ENCODE measurements at places on chromosomes 3 and 15.
A peak's percentile ranks its signal among the peaks of the same experiment; 100 is the strongest.

GRCh38 chr15:96428742-96429141 lies 98.2 kb downstream of the NR2F2 start:
- no peak for DNase-seq

DNA sequence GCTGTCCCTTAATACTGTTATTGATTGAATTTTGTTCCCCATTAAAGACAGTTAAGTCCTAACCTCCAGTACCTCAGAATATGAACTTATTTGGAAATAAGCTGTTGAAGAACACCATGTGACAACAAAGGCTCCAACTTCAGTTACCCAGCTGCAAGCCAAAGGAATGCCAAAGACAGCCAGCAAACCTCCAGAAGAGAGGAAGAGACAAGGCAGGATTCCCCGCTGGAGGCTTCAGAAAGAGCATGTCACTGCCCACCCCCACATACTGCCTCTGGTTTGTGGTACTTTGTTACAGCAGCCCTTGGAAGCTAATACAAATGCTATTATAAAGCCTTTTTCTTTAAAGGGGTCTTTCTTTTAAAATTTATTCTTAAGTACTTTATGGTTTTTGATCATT lies 18.4 kb upstream of the NEK10 start:
- no peak for DNase-seq

DNA sequence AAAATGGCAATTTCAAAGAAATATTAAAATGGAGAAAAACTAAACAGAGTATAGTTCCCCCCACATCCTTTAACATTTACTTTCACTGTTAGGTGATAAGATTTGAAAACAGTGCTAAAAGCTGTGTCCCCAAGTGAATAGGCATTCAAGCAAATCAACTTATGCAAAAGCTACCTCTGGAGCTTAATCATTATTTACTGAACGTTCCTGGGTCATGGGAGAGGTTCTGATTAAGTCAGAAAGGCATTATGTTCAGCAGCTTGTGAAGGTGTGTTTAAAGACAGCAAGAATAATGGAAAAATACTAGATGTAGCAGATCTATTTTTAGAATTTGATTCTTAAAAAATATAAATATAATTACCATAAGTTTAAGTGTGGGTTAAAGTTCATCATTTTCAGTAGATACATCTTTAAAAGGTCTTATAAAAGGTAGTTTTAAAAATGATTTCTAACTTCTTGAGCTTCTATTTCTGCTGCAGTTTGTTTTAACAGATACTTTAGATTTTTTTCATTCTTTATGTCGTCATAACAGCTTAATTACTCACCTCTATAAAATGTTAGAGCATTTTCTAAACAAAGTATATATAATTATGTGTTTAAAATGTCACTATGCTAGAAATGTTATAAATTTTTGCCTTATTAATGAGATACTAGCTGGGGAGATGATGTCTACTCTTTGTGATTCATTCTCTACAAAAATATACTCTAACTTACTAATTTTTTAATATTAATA lies 127.9 kb downstream of the MITF start:
- DNase-seq, result no peak

- DNase-seq, result no peak
Measured at GRCh38 chr3:70989174-70989573, 594.4 kb downstream of the FOXP1 start.

DNA sequence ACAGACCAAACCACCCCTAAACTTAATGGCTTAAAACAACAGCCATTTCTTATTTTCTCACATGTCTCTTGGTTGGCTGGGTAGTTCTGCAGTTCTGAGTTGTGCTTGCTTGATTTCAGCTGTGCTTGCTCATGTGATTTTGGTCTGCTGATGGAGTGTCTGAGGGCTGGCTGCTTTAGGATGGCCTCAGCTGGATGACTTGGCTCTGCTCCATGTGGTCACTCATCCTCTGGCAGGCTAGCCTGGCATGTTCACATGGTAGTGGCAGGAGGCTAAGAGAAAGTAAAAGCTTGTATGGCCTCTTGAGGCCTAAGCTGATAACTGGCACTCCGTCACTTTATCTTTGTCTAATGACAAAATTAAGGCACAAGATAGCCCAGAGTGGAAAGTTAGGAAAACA lies 4.1 kb downstream of the SV2B start:
- DNase-seq, result no peak

GRCh38 chr3:144085964-144086363 lies 114.3 kb downstream of the DIPK2A start:
- DNase-seq, result no peak

DNA sequence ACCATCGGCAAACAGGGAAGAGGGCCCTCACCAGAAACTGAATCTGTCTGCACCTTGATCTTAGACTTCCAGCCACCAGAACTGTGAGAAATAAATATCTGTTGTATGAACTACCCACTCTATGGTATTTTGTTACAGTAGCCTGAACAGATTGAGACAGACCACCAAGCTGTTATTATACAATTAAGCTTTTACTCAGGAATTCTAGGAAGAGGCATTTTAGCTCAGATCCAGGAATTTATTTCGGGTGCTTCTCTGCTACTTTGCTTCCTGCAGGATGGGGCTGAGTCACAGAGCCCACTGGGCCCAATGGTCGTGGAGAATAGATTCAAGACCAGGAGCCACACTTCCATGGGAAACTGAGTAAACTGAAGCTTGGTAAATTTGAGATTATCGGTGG lies 145.5 kb upstream of the PFN2 start:
- DNase-seq, result no peak

DNA sequence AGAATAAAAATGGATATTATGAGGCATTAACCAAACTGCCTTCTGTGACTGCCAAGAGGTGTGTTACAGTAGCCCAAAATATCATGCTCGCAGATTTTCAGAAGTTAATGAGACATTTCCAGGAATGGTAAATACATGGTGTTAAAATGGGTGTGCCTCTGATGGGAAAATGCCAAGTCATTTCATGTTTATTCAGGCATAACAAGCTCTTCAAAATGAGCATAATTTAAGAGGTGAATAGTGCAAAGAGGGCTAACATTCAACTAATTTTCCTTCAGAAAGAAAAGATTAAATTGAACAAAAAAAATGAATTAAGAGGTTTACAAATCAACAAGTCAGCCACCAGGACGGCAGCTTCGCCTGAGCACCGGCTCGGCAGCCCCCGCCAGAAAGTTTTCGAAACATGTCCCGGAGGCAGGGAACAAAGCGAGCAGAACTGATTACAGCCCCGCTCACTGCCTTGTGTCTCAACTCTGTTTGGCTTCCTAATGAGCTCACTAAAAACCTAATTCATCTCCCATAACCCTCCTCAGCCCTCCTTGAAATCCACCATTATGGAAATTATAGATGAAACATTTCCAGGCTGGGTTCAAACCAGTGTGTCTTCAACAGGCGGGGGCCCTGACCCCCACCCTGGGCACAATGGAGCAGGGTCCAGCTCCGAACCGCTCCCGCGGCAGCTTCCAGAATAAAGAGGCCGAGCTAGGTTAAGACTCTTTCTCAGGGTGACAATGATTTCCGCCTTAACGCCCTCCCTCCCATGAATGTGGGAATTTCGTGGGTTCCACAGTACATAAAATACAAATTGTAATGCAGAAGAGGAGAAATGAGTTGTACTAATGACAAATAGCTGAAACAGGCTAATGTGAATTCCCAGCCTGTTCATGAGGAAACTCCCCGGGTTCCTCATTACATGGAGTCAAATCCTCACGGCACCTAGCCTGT lies 43.9 kb downstream of the MEIS2 start:
- DNase-seq, result no peak

DNA sequence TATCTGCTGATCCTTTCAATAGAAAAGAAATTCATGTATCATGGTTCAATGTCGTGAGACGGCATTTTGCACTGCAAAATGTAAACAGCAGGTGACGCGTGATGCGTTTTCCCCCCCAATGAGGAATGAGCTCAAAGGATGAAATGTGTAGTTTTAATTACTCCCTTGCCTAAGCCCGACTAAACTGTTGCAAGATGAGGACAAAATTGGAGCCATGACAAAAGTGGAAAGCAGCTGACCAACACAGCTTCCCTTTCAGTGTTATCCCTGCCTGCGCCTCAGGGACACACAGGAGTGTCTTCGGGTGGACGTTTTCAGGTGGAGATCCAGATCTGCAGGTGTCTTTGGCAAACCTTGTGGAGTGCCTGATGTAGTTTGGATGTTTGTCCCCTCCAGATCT lies 92.0 kb downstream of the GABRG3 start:
- DNase-seq, result no peak

- DNase-seq, result no peak
Measured at GRCh38 chr15:71712182-71712581, 98.2 kb upstream of the NR2E3 start.

DNA sequence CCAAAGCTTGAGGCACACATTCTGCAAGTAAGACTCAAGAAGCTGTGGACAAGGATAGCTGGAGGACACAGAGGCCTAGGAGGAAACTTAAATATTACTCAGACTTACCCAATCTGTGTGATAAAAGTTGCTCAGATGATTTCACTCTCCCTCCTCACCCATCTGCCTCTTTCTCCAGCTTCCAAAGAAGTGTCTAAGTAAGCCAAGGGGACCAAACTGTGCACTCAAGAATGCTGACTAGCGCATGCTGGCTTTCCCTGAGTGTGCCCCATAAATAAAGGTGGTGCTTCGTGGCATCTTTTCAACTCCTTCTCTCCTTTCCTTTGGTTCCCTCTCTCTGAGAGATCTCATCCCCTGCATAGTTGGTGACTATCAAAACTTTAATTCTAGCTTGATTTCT lies 211.0 kb upstream of the LMCD1 start:
- DNase-seq, result no peak

- no peak for DNase-seq
Measured at GRCh38 chr15:31605467-31605931, 278.9 kb downstream of the KLF13 start.

DNA sequence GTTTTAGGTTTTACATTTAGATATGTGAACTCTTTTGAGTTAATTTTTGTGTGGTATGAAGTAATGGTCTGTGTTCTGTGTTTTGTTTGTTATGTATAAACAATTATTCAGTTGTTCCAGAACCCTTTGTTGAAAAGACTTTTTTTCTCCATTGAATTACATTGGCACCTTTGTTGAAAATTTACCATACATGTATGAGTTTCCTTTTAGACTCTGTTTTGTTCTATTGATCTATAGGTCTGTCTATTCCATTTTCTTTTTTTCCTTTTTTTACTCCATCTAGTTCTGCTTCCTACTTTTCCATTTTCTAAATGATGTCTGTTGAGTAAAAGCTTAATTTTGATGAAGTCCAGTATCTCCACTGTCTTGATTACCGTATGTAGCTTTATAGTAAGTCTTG lies 31.4 kb downstream of the ARIH2 start:
- no peak for DNase-seq

GRCh38 chr15:29736012-29736743 lies 86.1 kb downstream of the TJP1 start:
- DNase-seq, result no peak

DNA sequence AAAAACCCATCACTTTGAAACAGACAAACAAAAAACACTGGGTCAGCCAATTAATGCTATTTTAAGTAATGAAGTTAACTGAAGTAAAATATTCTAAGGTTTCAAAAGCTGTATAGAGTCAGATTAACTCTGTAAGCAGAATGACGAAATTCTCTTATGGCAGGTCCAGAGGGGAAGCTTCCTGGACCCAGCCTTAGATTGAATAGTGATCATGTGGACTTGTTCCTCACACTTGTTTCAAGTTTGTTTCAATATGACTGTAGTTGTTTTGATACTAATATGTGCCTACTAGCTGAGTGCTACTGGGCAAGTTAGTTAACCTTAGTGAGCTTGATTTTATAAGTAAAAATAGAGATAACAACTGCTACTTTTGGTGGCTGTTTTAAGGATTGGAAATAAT lies 32.6 kb downstream of the PLS1 start:
- DNase-seq, result no peak

DNA sequence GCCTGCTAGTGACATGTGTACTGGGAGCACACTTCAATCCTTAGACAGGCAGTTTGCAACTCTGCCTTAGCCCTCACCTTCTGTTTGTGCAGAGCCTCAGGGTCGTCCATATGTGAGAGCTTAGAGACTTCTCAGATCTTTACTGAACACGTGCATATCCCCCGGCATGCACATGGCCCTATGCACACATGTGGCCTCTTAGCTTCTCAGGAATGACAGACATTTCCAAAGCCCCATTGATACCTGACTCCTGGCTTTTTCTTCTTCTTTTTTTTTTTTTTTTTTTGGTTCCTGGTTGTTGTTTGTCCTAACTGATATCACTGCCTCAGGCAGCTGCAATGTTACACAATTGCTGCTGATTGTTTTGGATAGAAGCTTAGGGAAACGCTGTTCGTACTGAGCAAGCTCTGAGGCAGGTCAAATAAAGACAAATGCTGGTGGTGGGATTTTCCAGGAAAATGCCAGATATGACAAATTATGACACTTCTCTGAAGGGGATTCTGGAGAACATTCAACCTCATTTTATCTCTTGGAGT lies 107.2 kb upstream of the RGMA start:
- DNase-seq, result no peak

DNA sequence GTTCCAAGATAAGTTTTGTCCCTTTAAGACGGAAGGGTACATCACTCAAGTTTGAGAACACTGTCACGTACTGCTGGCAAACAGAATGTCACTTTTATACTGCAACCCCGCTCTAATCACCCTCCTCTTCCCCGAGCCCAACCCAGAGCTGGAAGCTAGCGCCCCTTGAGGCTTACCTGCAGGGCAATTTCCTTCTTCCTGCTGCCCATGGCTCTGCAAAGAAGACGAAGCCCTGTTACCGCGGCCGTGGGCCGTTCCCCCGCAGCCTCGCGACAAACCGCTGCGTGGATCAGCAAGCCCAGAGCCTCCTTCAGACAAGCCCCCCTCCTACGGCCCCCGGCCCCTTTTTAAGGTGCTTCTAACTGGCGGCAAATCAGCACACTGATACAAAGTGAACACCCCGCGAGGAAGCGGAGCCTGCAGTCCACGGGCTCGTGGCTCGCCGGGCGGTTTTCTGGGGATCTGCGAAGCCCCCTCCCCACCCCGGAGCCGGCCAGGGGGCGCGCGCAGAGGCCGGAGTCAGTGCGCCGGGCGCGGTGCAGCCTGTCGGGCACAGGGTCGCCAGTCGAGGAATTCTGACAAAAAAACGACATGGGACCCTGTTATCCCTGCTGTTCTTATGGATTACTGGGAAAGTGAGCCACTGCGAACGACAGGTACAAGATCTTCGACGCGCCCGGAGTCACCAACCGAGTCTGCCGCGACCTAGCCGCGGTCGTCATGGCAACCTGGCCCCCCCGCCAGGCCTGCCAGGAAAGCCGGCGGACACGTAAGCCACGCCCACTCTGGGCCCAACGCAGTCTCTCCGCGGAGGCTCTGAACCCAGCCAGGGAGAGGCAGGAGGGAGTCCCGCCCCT lies at the start of gene NME9:
Gene NME9 (minus strand): TSS at position 725 of the 857 bp plus-strand sequence. CDS start 516 bp downstream, at position 209.
- DNase-seq, result peak; percentile 93

- DNase-seq, result no peak
Measured at GRCh38 chr15:99435113-99435695, 130.6 kb upstream of the MEF2A start.

GRCh38 chr3:29612536-29612935 lies 331.7 kb downstream of the RBMS3 start:
- no peak for DNase-seq

GRCh38 chr3:71524672-71525071 lies 58.9 kb downstream of the FOXP1 start:
- no peak for DNase-seq
